ENCODE measurements at places on chromosomes 3 and 15.

- no peak for DNase-seq
- H3K27me3 ChIP-seq: no peaks in the 10 kb centered on the region
- H3K4me3 ChIP-seq: no peak overlapping the region
- H3K27ac ChIP-seq: no peak overlapping the region
- no peaks in the 10 kb centered on the region for H3K4me1 ChIP-seq
These were observed 84.5 kb upstream of the FNDC3B start for GRCh38 chr3:171954690-171955383.

DNA sequence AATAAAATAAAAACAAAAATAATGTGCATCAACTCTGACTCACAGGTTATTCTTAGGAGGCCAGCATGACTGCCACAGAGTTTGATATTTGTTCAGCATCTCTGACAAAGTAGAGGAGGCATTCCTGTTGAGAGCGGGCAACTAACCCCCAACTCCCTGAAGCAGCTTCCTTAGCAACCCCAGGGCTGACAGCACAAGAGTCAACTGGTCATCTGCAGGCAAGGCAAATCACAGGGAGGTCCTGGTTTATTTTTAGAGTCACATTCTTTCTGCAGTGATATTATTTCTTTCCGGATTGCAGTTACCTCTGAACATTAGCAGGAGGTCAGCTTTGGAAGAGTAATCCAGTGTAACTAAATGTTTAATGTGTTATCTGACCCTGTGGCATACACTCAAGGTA lies 273.0 kb downstream of the PLCL2 start:
- DNase-seq: no peak
- H3K36me3 ChIP-seq: no peaks in the 10 kb centered on the region

DNA sequence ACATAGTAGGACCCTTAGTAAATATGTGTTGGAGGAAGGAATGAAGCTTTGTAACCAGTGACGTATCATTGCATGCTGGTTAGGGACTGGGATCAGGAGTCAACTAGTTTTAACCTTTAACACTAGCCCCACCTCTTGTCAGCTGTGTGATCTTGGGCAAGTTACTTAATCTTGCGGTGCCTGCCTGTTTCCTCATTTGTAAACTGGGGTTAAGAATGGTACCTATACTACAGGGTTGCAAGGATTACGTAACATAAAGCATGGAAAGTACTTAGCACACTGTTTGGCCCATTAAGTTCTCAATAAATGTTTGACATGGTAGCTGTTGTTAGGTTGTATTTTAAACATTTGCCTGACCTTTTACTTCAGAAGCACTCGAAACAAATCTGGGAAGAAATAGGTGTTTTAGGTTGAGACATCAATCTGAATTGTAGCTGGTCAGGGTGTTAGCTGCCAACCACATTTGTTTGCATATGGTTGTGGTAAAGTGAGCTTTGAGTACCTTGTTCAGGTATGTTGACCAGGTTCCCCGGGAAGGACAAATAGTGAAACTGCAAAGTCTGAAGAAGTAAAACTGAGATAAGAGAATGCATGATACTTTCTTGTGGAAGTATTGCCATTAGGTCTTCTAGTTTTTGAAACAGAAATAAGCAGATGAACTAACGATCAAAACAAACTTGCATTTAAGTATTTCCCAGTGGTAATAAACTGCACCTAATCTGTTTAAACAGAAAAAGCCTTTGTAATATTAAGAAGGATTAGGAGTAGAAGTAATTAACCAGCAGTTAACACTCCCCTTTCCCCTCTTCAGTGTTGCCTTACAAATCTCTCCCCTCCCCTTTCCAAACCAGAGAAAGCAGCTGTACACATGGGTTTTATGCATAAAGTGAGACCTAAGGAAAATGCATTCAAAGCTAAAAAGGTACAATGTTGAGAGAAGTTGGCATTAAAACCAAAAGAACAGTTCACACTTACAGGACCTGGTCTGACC lies 25.8 kb upstream of the SCAANT1 start:
- no peak overlapping the region for H3K27ac ChIP-seq
- DNase-seq: peak; percentile 85
- H3K4me3 ChIP-seq: no peak overlapping the region
- H3K36me3 ChIP-seq: no peaks in the 10 kb centered on the region

DNA sequence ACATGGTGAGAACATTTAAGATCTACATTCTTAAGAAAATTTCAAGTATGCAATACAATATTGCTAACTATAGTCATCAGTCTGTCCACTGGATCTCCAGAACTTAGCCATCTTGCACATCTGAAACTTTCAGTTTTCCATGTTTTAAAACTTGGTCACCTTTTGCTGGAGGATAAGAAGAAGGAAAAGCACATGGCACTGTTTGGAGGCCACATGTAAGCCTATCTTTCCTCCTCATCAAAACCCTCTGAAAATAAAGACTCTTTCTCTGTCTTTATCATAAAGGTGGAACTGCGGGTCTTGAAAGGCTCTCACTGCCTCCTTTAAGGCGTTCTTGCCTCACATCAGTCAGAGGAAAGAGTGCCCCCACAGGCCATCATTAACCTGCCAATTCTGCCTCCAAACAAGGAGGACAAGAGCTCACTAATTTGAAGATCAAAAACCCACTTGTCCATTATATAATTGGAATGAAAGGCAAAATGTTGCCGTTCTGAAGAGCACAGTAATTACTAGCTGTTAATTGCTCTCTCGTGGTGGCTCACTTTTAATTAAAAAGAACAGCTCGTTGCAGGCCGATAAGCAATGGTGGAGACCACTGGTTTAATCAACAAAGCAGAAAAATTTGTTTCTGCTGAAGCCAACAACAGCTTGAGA lies 157.8 kb downstream of the MECOM start:
- H3K4me3 ChIP-seq: no peak overlapping the region
- H3K36me3 ChIP-seq: no peaks in the 10 kb centered on the region
- no peak for DNase-seq
- no peaks in the 10 kb centered on the region for H3K27me3 ChIP-seq

- no peaks in the 10 kb centered on the region for H3K36me3 ChIP-seq
- H3K4me3 ChIP-seq: peak overlapping the region; percentile 68
- H3K27ac ChIP-seq: no peak overlapping the region
- peaks cover 4% of the 10 kb centered on the region for H3K4me1 ChIP-seq
- H3K27me3 ChIP-seq: peaks cover 11% of the 10 kb centered on the region
- DNase-seq: no peak
These were observed 945 bp downstream of the VIPR1 start for GRCh38 chr3:42503251-42503924.

DNA sequence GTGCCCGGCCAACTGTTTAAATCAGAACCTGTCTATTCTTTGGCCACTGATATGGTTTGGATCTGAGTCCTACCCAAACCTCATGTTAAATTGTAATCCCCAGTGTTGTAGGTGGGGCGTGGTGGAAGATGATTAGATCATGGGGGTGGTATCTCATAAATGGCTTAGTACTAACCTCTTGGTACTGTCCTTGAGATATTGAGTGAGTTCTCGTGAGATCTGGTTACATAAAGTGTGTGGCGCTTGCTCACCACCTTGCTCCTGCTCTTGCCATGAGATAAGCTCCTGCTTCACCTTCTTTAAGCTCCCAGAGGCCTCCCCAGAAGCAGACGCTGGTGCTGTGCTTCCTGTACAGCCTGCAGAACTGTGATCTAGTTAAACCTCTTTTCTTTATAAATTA lies 42.4 kb downstream of the REC114 start:
- no peaks in the 10 kb centered on the region for H3K36me3 ChIP-seq
- no peak for DNase-seq
- H3K27ac ChIP-seq: no peak overlapping the region
- H3K27me3 ChIP-seq: no peaks in the 10 kb centered on the region
- H3K4me1 ChIP-seq: no peaks in the 10 kb centered on the region

DNA sequence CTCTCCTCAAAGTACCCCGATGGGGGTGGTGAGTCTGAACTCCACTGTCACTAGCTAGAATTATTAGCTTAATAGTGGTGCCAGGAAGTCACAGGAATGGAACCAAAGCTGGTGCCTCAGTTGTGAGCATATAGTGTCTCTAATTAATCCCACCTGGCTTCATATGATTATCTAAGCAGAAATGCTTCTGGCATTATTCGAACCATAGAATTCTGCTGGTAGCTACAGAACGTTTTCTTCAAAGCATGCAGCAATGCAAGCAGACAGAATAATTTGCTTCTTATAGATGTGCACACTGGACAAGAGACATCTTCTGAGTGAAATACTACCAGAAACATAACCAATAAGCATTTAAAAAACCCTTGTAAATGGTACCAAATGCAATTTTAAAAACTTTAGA lies 160.9 kb downstream of the IMPG2 start:
- no peak overlapping the region for H3K27ac ChIP-seq
- no peak overlapping the region for H3K4me3 ChIP-seq
- H3K4me1 ChIP-seq: no peaks in the 10 kb centered on the region
- no peak for DNase-seq

DNA sequence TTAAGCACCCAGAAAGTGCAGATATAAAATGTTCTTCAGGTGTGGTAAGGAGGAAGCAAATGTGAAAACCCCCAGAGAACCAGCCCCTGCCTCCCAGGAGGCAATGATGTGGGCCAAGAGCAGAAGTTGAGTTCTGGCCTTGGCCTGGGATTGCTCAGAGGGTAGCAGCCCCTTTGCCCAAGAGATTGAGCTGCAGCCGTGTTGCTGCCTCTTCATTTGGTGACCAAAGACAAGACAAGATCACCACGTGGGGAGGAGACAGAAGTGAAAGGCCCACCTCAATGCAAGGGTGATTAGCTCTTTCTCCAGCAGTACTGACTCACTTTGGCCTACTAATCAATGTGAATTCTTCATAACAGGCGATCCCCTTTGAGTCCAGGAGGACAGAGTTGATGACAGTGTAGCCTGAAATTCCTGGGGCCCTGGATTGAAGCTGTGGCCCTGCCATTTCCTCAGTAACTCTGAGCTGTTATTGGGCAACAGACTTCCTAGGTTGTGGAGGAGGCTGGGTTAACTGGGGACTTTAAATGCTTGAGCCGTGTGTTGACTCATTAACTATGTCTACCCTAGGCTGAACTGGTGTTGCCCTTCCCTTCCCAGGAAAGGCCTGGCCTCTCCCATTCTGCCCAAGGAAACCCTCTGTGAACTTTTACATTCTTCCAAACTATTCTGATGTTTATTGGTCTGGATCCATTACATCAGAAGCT lies 86.5 kb downstream of the ST6GAL1 start:
- no peak for DNase-seq
- H3K27ac ChIP-seq: no peak overlapping the region
- H3K4me3 ChIP-seq: no peak overlapping the region
- H3K4me1 ChIP-seq: peaks cover 5% of the 10 kb centered on the region
- no peaks in the 10 kb centered on the region for H3K27me3 ChIP-seq
- H3K36me3 ChIP-seq: peaks cover 9% of the 10 kb centered on the region

DNA sequence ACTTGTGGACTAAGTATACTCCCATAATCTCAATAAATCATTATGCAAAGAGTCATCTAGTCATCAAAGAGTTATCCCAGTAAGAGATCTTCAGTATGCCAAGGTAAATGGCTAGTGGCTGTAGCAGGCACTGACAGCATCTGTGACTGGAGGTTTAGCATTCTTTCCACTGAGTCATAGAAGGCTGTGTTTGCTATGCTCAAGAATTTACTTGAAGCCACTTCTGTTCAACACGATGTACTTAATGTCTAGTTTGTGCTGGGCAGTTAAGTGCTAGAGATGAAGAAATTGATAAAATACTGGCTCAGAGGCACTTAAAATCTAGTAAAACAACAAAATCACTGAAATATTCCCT lies 13.0 kb downstream of the ZBED2 start:
- no peak for DNase-seq
- no peak overlapping the region for H3K27ac ChIP-seq
- no peaks in the 10 kb centered on the region for H3K36me3 ChIP-seq
- H3K4me1 ChIP-seq: no peaks in the 10 kb centered on the region
- H3K4me3 ChIP-seq: no peak overlapping the region
- H3K27me3 ChIP-seq: no peaks in the 10 kb centered on the region

DNA sequence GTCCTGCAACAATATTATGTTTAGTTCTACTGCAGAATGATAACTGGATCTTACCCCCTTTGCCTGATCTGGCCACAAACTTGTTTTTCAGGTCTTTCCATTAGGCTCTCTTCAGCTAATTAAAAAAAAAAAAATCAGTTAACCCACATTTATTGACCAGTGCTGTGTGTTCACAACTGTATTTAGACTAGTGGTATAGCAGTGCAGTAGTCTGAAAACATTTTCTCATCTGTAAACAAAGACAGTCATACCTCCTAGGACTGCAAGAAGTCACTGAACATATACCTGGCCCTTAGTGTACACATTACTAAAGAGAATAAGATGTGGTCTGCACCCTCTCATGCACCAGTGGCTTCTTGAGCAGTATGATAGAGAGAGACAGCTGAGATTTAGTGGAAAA lies 22.5 kb downstream of the LPP start:
- H3K4me1 ChIP-seq: no peaks in the 10 kb centered on the region
- H3K27ac ChIP-seq: no peak overlapping the region
- H3K4me3 ChIP-seq: no peak overlapping the region
- no peak for DNase-seq

Measured in MM.1S (cell line).